Muscle of arm (tissue), 14 donors: ENCODE measurements at places on chromosomes 2 and 18. TPM values are rescaled to one million over a fixed set of nuclear protein-coding genes. Genes with fewer than 3 reads are reported as not detected.

Gene DSG4
- not detected for polyA plus RNA-seq

DNA sequence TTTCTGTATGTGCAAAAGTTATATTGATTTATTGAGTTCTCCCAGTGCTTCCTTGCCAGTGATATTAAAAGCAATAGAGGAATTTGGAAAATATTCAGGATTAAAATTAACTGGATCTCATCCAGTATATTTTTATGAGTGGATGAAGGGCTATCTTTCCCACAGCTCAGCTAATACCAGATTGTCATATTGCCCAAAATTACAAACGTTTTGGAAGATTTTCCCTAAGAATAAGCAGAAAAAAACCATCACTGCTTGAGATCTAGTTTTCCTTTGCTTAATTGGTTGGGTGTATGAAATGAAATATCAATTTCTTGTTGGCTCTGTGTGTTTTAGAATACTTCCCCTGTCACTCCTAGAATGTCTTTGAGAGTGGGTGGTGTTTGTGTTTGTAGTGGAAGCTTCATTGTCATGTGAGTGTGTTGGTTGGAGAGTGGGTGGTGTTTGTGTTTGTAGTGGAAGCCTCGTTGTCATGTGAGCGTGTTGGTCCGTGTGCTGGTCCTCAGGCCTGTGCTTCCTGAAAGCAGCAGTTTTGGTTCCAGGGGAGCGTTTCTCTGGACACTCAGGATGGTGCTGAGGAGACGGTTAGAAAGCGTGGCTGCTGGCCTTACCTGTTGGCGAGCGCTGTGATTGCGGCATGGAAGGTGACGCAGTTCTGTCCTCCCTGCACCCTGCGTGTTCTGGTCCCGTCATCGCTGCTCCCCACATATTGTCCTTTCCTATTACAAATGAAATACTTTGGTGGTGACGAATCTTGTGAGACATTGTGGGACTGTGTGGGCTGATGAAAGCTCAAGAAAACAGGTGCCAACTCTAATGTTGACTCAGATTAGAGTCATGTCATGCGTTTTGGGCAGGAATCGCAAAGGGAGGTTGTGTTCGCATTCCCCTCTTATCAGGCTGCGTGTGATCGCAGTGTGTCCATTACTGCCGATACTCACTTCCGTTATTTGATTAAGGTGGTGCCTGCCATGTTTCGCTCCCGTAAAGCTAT is 12.4 kb downstream of the ASB1 start:
- no peak for DNase-seq

- DNase-seq = peak; percentile 89
Observed at GRCh38 chr18:34709750-34710441, at the start of gene DTNA. Gene DTNA (plus strand): TSS chr18:34710298. CDS start chr18:34755977, 45,679 bp downstream.

Gene GCG
- polyA plus RNA-seq = 15.1 TPM

Gene KCNK3
- polyA plus RNA-seq = not detected

- peak; percentile 16 for DNase-seq
Observed at GRCh38 chr2:6506361-6506794, 359.3 kb downstream of the CMPK2 start.

- no peak for DNase-seq
Observed at GRCh38 chr2:85770369-85770768, 16.6 kb downstream of the ATOH8 start.

- DNase-seq = no peak
Observed at GRCh38 chr2:41111836-41112627, 660.1 kb upstream of the SLC8A1 start.

GRCh38 chr2:27262379-27263286 is at the start of gene SLC30A3:
Gene SLC30A3 (minus strand): TSS chr2:27263047. CDS start chr2:27262906, 141 bp downstream.
- peak; percentile 30 for DNase-seq

Gene UGT1A4
- not detected for polyA plus RNA-seq

- peak; percentile 72 for DNase-seq
Observed at GRCh38 chr2:7077660-7078267, 160.6 kb downstream of the RNF144A start.

Gene STARD6
- polyA plus RNA-seq = not detected

DNA sequence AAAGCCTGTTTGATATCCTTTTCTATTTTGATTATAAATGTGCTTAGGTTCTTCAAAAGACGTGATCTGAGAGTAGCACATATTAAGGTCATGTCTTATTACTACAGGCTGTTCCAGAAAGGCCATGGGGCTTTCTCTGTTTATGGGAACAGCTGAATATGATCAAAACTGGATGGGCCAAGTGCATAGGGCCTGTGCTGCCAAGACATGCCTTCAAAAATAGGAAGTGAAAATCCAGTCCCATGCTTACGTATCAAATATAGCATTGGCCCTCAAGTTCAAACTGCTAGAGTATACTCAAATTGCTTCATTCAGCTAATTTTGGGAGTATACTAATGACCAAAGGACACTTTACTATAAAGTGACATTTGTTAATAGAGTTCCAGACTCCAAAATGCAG is 24.1 kb downstream of the SLC25A52 start:
- no peak for DNase-seq

- peak; percentile 79 for DNase-seq
Observed at GRCh38 chr18:37270038-37270665, 295.4 kb downstream of the CELF4 start.

Gene TMEM247
- not detected for polyA plus RNA-seq

- DNase-seq = no peak
Observed at GRCh38 chr2:136324966-136325365, 207.0 kb upstream of the CXCR4 start.

- peak; percentile 95 for DNase-seq
Observed at GRCh38 chr2:227717687-227718567, at the start of gene SLC19A3. Gene SLC19A3 (minus strand): TSS chr2:227718028. CDS start chr2:227702318, 15,710 bp downstream.

GRCh38 chr2:18356676-18357075 is 203.8 kb downstream of the RDH14 start:
- no peak for DNase-seq

Gene GDF7
- not detected for polyA plus RNA-seq

DNA sequence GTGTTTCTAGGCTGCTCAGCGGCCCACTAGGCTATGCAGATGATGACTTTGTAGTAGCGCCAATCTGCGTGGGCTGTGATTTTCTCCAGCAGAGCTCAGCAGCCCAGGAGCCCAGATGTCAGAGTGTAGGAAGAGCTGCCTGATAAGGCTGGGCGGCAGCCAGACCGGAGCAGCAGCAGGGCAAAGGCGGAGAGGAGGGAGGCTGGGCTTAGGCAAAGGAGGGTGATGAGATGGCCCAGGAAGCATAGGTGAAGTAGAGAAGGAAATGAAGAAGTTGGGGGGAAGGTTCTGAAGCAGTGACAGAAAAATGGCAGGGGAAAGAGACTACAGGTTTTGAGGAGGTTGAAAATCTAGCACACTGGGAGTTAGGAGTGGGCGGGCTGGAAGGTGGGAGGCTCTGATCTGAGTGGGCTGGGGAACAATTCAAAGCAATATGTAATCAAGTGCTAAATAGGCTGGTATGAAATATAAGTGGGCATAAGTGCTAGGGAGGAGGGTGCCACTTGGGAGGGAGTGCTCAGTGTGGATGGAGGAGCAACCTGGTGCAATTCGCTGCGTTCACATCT is 50.6 kb upstream of the STPG4 start:
- DNase-seq = no peak

DNA sequence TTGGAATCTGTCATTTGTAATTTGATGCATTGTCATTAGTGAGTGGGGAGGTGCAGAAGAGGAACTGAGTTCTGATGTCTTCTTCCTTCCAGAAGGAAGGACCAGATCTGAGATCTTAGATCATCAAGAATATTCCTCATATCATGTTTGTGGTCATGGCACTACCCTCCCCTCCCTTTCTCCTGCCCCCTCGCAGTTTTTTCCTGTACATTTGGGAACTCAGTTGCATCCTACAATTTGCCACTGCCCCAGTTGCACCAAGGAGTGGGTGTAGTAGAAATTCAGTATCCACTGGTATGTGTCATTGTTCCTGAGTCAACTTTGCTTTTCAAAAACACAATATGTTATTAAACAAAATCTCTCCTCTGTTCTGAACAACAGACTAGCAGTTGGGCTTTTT is 26.6 kb upstream of the ACVR1 start:
- DNase-seq = no peak

DNA sequence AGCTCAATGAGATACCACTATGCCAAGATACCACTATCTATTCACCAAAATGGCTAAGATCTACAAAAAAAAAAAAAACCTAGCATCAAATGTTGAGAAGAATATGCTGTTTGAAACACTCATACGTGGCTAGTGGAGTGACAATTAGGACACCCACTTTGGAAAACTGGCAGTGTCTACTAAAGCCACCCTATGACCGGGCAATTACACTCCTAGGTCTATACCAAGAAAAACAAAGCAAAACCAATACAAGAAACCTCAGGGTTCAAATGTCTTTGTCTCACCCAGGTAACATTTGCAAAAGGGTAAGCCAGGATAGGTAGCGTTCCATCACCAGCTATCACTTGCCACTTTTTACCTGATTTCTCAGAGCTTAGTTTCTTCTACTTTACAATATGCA is 123.6 kb upstream of the CAB39 start:
- DNase-seq = no peak

Gene ZNF2
- 5.4 TPM for polyA plus RNA-seq

- no peak for DNase-seq
Observed at GRCh38 chr2:238290091-238290509, 1.7 kb upstream of the PER2 start.

Gene SOS1
- polyA plus RNA-seq = 34.0 TPM

DNA sequence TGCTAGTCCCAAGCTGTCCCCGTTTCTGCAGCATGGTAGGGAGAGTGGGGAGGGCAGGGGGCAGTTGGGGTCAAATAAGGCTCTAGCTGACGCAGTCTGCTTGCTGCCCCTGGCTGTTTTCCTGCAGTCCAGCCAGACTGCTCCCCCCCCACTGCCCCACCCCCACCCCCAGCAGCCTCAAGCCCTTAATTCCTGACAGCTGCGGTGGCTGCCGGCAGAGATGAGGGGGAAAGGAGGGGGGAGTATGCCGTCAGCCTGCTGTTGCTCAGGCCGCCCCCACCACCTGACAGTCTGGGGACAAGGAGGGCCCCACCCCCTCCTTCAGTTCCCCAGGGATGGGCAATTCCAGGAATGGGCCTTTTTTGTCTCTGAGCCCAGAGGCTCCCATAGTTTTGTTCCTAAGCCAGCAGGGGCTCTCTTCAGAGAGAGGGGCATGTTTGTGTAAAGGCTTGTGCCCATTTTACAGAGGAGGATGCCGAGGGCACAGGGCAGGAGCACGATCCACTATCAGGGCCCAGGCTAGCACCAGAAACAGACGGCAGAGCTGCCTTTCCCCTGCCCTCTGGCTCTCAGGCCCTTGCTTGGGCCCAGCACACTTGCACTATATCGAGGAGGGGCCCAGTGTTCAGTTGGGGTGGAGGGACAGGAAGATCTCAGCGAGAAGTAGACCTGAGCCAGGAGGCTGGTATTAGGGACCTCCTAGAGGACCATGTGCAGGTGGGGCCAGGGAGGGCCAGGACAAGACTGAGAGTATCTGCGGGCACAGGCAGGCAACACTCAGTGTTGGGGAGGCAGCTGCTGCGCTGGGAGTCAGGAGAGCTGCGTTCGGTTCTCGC is 1.5 kb upstream of the WNT10A start:
- no peak for DNase-seq

GRCh38 chr2:96897491-96898134 is 27.7 kb upstream of the SEMA4C start:
- DNase-seq = no peak

- no peak for DNase-seq
Observed at GRCh38 chr18:31230495-31230894, 67.8 kb upstream of the DSC1 start.

- no peak for DNase-seq
Observed at GRCh38 chr2:56450047-56450446, 266.3 kb downstream of the CCDC85A start.

DNA sequence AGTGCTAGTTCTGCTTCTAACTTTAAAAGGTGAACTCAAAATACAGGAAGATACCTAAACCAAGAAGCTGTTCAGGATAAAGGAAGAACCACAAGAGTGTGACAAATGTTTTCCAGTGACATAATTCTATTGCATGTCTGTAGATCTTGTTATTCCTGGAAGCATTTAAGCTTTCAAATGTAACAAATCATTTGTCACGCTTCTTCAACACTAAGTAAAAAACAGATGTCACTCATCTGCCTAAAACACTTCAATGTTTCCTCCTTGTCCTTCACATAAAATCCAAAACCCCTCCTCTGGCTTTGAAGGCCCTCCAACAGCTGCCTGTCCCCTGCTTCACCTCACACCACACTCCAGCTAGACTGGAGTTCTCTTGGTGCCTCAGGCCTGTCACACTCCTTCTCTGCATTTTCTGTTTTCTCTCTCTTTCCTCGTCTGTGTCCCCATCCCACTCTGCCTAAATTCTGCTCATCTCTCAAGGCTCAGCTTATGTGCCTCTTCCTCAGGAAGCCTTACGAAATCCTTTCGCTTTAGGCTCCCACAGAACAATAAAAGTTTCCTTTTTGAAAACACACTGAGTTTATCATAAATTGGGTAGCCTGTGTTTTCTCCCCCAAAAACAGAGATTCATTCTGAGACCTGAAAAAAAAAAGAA is 6.4 kb upstream of the CLEC4F start:
- DNase-seq = no peak

Gene ZNF407
- polyA plus RNA-seq = 6.9 TPM

- no peak for DNase-seq
Observed at GRCh38 chr2:25062511-25062917, 20.6 kb downstream of the EFR3B start.

GRCh38 chr18:64991102-64991501 is 759.7 kb upstream of the CDH7 start:
- no peak for DNase-seq

GRCh38 chr2:133943108-133943507 is 310.8 kb upstream of the MGAT5 start:
- DNase-seq = no peak

- no peak for DNase-seq
Observed at GRCh38 chr2:29317801-29318485, 202.7 kb downstream of the CLIP4 start.

DNA sequence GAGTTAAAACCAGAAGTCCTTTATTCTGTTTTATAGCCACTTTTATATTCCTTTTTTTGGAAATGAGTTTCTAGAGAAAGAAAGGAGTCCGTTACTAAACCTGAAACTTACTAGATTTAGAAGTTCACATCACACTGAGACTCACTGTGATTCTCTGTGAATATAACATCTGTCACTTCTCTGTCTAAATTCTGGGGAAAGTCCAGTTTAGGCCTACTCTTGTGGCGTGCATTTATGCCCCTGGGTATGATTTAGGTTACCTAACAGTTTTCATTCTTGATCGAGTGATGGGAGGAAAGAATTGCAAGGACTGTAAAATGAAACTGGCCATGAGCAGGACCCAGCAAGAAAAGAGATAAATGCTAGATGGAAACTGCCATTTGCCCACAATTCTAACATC is 449.6 kb downstream of the SPAG16 start:
- no peak for DNase-seq

GRCh38 chr2:48529194-48529593 is 760 bp upstream of the STON1 start:
- no peak for DNase-seq

Gene MBP
- 11.6 TPM for polyA plus RNA-seq

Gene MGAT4A
- 5.6 TPM for polyA plus RNA-seq

Gene ARHGAP15
- 8.7 TPM for polyA plus RNA-seq

Gene TMEM200C
- 2.7 TPM for polyA plus RNA-seq

Gene MOGAT1
- polyA plus RNA-seq = not detected

Gene FAP
- polyA plus RNA-seq = 92.1 TPM

GRCh38 chr18:36379435-36379984 is 82.0 kb downstream of the FHOD3 start:
- no peak for DNase-seq

GRCh38 chr18:46073474-46074331 is 1.6 kb upstream of the PSTPIP2 start:
- DNase-seq = peak; percentile 78

Gene ABCB11
- polyA plus RNA-seq = not detected

Gene COL3A1
- polyA plus RNA-seq = 4,878 TPM

- DNase-seq = no peak
Observed at GRCh38 chr2:225112362-225113126, 70.3 kb upstream of the DOCK10 start.
